ENCODE measurements at places on chromosomes 4 and X.

DNA sequence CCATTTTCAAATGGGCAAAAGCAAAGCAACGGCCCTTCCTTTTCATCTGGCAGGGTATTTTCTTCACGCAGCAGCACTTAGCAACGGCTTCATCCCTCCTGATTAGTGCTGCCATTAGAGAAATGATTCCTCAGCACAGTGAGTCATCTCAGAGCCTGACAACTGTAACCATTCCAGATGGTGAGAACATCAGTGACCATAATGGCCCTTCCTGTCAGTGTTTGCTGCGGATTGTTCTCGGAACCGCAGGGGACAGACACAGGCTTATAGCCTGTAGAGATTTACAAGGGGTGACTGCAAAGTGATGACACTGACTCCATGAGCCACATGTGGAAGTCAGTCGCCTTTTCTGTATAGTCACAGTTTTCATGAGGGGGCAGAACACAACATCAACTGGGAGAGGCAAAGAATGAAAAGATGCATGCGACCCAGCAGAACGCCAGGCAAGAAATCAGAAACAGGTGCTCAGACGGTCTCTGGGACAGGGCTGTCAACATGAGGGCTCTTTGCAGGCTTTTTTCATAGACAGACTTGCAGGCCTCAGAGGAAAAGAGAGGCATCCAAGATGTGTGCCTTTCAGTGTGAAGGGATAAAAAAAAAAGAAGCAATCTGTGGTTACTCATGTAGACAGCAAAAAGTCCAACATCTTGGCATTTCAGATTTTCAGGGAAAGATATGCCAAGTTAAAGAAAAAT lies 69.9 kb upstream of the FBXW7 start:
- DNase-seq: no peak

DNA sequence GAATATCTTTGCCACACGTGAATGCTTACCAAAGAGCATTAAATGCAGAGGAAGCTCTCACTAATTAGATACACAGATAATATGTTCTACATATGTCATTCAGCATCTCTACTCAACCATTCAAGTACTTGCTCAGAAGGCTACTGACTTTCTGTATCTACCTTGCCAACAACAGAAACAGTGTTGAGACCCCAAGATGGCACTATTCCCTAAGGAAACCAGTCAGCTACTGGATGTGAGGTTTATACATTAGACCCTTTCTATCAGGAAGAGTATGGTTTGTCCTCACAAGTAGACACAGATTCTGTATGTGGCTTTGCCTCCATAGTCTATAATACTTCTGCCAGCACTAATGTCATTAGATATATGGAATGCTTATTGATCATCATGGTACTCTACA lies 443.9 kb upstream of the INTU start:
- DNase-seq: no peak

- DNase-seq: no peak
Measured at GRCh38 chrX:15274946-15275345, 5.1 kb upstream of the ASB9 start.

- DNase-seq: no peak
Measured at GRCh38 chr4:183755596-183755995, 96.5 kb downstream of the TRAPPC11 start.

DNA sequence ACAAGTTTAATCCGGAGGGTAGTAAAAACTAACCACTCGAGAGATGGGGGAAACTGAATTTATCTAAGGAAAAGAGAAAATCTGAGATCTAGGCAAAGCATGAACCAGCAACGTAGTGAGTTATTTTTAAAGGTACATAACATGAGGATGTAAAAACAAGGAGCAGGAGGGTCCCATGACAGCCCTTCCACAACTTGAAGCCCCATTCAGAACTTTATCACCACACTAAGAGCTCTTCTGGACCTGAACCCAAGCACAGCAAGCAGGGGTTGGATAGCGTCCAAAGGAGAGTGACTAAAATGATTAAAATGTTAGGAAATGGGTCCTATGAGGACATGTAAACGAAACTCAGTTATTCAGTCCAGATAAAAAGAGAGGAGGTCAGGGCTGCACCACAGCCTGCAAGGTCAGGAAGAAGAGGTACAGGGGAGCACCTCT lies 16.2 kb downstream of the SH3RF1 start:
- no peak for DNase-seq

GRCh38 chr4:125948021-125948420 lies 633.3 kb downstream of the FAT4 start:
- DNase-seq: no peak

DNA sequence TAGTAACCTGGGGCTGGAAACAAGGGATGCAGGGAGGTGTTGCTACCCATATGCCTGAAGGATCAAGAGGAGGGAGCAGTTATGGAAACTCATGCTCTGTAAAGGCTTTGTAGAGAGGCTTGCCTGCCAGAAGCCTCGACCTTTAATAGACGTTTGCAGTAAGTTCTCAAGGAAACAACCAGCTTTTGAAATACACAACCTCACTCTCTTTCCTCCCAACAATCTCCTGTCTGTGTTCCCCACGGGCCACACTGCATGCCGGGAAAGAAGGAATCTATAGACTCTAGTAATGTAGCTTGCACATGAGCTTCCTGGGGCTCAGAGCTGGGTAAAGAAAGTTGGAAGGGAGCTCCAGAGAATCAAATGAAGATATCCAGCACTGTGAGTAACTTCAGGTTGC lies 101.6 kb upstream of the PACRGL start:
- DNase-seq: no peak

DNA sequence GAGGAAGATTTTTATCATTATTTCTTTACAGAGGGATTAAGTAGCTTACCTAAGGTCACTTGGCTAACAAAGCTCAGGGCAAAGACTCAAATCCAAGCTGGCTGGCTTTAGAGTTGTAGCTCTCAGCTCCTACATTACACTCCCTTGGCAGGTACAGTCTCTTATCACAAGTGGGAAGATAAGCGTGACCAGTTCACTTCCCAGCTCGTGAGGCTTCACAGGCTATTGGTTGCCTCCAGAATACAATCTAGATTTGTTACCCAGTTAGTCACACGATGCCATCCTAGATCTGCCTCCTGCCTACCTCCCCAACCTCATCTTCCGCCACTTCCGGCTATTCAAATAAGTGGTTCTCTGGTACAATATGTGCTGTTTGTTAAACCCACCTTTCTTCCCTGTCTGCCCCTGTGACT lies 3.7 kb downstream of the MMRN1 start:
- no peak for DNase-seq
